ENCODE measurements at places on chromosomes 4 and X.

DNA sequence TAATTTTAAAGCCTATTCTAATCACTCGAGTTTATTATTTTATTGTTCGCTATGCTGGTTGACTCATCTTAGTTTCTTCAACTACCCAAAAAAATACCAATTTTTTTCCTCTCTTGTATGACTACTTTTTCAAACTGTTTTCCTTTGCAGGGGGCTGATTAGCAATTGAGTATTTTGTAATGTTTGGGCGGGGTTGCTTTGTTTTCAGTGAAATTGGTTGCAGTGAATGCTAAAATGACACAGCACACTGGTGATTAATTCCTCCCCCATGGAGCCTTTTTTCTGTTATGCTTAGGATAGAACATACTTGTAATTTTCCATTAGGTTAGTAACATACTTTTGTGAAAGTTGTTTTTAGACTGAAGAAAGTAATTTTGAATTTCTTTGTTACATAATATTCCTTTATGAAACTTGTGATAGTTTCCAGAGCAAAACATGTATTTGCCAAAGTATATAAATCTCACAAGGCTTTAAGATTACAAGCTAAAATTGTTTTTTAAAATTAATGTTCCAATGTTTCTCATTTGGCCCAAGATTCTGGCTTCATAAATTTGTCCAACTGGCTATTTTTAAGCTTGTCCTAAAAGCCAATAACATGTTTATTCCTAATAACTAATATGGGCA is 120.4 kb downstream of the CHIC1 start:
- DNase-seq, result no peak

DNA sequence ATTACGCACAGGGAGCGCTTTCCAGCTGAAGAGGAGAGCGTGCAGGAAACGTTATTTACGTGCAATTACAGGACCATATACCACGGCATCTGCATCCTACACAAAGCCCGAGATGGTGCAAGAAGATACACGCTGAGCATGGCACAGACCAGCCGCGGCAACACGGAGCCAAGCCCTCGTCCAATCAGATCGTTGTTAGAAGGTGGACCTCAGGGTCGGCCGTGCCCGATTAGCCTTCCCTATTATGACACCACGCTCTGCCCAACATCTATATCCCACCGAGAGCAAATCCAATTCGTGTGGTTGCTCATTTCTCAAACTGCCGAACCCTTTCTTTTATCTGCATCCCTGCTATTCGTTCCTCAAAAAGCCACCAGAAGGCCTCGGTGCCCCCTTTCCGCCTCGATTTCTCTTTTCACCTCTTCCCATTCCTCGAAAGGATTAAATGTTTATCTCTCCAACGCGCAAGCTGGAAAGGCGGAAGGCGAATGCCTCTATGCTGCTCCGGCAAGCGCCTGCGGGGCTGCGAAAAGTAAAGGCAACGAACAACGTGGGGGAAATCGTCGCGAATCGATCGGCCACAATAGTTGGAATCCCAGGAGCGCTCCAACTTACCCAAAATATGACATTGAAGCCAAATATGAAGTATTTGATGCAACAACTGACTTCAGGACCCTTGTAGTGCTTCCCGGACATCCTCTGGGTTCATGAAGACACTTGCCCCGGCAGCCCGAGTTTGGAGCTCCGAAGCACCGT is 702 bp downstream of the TSPAN5 start:
- no peak for DNase-seq

DNA sequence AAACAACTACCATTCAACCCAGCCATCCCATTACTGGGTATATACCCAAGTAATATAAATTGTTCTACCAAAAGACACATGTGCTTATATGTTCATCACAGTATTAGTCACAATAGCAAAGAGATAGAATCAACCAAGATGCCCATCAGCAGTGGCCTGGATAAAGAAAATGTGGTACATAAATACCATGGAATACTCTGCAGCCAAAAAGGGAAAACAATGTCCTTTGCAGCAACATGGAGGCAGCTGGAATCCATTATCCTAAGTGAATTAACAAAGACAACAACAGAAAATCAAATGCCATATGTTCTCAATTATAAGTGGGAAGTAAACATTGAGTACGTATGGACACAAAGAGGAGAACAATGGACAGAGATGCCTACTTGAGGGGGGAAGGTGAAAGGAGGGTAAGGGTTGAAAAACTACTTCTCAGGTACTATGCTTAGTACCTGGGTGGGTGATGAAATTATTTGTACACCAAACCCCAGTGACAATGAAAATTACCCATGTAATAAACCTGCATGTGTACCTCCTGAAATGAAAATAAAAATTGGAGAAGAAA is 632.1 kb upstream of the AADAT start:
- DNase-seq, result no peak

DNA sequence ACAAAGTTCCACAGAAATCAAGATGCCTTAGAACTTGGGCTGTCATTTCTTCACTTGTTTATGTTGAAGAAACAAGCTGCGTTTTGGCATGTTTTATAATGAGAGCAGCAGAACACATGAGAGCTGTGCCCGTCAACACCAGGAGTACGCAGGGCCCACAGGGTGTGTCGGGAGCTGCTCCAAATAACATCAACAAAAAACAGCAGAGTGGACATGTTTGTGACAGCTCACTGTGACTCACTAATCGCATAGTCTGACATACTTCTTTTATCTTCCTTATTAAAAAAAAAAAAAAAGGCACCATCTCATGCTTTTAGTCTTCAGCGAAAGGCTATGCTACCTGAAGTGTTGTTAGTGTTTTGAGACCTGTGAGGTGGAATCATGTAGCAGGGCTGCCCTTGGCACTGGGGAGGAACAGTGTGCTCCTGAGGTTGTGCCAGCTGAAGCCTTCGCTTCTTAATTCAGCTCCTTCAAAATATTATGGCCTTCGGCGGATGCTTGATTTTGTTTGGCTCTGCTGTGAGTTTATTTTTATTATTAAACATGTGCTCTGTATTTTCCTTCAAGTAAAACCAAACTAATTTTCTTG is 32.8 kb downstream of the FHDC1 start:
- no peak for DNase-seq

GRCh38 chr4:76809594-76810305 is 88.2 kb downstream of the SOWAHB start:
- DNase-seq, result peak; percentile 12

DNA sequence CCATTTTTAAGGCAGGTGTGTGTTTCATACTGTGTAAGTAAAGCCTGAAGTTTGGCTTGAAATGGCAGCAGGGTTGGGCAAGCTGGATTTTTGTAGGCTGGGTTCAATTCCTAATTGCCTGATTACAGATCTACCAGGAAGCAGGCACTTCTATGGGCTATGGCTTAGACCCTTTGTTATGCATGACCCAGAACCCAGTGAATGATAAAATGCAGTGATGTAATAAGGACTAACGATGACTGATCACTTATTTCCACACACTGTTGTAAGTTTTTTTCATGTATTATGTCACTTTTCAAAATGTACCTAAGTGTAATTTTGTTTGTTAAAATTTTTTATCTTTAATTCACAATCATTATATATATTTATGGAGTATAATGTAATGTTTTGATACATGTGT is 8.6 kb downstream of the LANCL3 start:
- DNase-seq, result no peak

DNA sequence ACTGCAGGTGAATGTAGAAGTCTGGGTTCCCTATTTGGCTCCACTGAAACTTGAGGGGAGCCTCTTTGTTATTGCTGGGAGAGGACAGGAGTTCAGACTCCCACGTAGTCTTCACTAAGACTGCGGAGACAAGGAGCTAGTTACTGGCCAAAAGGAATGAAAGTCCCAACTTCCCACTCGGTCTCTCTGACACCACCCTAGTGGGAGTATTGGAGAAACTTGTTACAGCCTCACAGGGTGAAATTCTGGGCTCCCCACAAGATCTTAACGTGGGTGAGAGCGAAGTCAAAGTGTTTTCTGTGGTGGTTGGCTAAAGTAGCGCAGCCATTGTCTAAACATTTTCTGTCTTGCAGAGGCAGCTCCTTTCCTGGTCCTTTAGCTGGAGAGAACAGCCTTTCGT is 13.5 kb downstream of the MYOZ2 start:
- no peak for DNase-seq

GRCh38 chrX:139290310-139290709 is 240.2 kb upstream of the F9 start:
- peak; percentile 20 for DNase-seq

GRCh38 chr4:156420623-156421022 is 467.0 kb upstream of the CTSO start:
- no peak for DNase-seq

DNA sequence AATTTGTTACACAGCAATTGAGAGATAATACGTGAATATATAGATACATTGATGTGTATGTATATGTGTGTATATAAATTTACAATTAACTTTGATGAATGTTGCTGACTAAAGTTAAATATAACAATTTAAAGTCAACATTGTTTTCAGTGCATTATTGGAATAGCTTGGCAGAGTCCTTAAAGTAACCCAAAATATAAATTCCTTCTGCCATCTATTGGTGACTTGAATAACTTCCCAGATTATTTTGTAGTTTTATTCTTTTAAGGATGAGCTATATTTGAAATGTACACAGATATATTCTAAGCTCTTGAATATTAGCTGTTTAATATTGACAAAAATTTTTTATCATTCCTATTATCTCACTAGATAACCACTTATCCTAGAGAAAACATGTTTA is 298.2 kb upstream of the FSTL5 start:
- peak; percentile 30 for DNase-seq
